ENCODE measurements at places on chromosomes 12 and 14.
A peak's percentile ranks its signal among the peaks of the same experiment; 100 is the strongest.

GRCh38 chr12:93911396-93911795 is 234.2 kb downstream of the CRADD start:
- no peak for DNase-seq

DNA sequence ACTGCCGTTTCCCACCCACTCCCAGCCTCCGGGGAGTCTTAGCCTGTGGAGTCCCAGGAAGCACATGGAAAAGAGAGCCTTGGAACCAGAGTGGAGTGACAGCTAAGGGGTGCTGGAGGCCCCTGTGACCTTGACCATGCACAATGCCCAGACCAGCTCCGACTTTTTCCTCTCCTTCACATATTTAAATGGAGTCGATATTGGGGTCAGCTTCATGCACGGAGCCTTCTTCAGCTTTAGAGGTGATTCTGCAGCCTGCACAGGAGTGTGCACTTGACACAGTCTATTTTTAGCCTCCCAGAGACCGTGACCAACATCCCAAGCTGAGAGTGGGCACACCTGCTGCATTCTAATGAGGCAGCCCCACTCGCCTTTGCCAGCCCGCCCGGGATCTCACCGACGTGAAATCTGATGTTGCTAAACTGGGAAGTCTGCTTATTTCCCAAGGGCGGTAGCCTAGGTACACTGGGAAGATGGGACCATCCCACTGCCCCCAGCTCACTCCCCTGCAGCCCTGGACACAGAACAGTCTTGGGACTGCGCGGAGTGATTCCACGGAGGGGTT is 47.5 kb downstream of the PRMT8 start:
- DNase-seq = no peak

DNA sequence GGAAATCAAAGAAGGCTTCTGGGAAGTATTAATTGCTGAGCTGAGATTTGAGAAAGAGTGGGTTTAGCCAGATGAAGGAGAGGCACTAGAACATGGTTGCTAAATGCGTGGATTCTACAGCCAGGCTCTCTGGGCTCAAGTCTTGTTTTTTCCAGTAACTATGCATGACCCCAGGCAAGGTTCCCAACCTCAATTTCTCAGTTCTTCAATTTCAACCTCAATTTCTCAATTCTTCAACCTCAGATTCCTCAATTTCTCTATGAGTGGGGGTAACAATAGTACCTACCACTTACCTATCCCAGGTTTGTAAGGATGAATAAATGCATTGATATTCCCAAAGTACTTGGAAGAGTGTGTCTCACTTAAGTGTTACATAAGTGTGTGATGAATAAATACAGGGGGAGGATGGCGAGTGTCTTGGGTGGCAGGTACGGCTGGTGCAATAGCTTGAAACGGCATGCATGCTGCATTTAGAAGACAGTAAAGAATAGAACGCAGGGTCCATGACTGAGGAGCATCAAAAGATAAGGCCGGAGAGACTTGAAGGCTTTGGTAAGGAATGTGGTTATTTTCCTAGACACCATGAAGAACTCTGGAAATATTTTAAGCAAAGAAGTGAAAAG is 149.1 kb upstream of the ATP2B1 start:
- no peak for DNase-seq

DNA sequence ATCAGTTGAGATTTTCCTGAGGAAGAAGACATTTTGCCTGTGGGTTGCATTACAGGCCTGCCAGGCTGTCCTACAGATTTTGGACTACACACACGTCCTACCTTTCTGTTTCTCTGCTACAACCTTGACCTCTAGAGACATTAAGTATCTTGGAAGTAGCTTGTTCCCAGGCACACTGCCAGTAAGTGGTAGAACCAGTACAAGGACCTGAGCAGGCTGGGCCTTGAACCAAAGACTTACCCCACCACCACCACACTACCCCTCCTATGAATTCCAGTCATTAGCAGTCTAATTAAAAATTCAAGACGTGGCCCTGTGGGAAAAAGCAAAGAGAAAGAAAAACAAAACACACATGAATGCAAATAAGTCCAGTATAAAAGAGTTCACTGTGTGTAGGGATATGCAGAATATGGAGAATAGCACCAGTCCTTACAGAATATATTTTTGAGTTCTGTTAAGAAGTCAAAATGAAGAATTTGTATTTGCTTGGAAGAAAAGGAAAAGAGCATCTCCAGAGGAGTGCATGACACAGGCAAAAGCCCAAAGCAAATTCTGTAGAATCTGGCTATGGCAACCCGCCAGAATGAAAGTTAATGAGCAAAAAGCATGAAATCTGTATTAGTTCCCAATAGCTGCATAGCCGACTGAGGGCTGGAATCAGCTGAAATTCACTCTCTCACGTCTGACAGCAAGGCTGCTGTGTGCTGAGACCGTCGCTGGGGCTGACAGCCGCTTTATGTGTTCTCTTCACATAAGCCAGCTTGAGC is 74.3 kb upstream of the ST8SIA1 start:
- no peak for DNase-seq

DNA sequence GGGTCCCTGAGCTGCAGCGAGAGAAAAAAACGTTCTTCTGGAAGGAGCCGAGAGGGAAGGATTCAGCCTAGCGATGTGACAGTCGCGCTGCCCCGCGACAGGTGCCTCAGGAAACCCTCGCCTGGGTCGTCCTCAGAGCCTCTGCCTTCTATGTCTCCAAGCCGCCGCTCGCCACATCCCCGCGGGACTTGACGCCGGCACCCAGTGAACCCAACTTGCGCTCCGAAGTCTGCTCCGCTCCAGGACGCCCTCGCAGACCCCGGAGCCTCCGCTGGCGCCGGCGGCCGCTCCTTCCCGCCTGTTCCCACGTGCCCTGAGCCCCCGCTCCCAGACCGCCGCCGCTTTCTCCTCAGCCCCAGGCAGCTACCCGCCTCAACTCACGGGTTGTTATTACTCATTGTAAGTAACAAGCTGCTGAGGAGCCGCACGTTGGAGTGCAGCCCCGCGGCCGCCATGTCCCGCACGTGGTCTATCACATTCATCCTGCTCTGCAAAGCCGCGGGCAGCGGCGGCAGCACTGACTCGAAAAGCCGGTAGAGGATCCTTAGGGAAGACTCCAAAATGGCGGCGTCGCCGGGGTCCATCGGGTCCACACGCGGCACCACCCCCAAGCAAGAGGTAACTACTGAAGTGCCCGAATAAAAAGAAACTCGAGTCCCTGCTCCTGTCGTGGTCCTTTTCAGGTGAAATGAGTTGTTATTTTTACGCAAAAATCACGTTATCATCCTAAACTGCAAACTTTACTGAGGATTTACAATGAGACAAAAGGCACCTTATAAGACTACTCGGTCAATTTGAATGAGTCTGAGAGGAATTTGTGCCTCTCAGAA is at the start of gene ANAPC7:
Gene ANAPC7 (minus strand): TSS at position 563 of the 830 bp plus-strand sequence. CDS start 81 bp downstream, at position 482.
- peak; percentile 84 for DNase-seq

DNA sequence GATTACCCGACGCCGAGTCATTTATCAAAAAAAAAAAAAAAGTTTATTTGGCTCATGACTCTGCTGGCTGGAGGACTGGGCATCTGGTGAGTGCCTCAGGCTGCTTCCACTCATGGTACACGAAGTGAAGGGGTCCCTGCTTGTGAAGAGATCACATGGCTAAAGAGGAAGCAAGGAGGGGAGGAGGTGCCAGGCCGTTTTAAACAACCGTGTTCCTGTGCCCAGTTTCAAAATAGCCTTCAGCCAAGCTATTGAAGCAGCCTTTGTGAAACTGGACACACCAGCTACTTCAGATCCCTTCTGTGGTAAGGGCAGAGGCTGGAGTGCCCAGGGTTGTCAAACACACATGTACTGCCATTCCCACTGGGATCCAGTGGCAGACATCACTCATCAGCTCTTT is 7.6 kb downstream of the POP5 start:
- no peak for DNase-seq

GRCh38 chr14:81001447-81001846 is 46.0 kb downstream of the TSHR start:
- no peak for DNase-seq

- DNase-seq = no peak
Measured at GRCh38 chr14:106831322-106831720, 1304.9 kb downstream of the TMEM121 start.

- no peak for DNase-seq
Measured at GRCh38 chr12:116201908-116202307, 75.6 kb downstream of the MED13L start.

DNA sequence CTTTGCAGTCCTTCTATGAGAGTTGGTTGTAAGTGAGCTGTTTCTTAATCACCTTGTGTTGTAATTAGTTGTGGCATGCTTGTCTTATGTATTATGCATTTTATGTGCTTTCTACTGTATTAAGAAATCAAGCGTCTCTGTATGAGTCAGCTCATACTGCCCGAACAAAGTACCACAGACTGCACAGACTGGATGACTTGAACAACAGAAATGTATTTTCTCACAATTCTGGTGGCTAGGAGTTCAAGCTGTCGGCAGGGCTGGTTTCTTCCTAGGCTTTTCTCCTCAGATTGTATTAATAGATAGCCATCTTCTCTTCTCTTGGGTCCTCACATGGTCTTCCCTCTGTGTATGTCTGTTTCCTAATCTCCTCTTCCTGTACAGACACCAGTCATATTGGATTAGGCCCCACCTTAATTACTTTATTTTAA is 77.7 kb downstream of the FLRT2 start:
- no peak for DNase-seq

- no peak for DNase-seq
Measured at GRCh38 chr12:101857043-101857558, 20.3 kb upstream of the DRAM1 start.

GRCh38 chr12:131097202-131098177 is 143.8 kb downstream of the ADGRD1 start:
- DNase-seq = no peak

DNA sequence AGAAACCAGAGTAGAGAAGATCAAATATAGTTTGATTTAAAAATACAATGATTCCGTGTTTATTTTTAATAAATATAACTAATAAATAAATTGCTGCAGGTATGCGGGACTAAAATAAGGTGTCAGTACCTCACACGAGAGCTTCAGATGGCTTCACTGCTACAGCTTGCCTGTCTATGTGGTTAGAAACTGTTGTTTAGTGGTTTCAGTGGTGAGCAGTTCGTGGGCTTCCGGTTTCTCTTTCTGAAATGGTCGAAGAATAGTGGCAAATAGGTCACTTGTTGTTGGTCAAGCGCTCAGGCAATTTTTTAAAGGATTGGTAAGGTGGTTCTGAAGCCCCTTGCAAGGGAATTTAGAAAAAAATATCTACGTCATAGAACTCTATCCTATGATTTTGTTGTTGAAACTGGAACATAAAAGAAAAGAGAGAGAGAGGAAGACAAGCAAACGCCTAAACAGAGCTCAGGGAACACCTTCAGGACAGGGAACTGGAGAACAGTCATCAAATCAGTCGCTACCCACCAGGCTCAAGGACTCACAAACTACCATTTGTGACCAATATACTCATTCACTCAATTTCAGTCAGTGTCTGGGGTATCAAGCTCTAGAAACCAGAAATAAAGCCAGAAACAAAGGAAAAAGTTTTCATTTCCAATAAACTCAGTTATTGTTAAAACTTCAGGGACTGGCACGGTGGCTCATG is 31.3 kb downstream of the GABARAPL1 start:
- DNase-seq = no peak

- DNase-seq = no peak
Measured at GRCh38 chr12:29088611-29089219, 60.4 kb upstream of the FAR2 start.

DNA sequence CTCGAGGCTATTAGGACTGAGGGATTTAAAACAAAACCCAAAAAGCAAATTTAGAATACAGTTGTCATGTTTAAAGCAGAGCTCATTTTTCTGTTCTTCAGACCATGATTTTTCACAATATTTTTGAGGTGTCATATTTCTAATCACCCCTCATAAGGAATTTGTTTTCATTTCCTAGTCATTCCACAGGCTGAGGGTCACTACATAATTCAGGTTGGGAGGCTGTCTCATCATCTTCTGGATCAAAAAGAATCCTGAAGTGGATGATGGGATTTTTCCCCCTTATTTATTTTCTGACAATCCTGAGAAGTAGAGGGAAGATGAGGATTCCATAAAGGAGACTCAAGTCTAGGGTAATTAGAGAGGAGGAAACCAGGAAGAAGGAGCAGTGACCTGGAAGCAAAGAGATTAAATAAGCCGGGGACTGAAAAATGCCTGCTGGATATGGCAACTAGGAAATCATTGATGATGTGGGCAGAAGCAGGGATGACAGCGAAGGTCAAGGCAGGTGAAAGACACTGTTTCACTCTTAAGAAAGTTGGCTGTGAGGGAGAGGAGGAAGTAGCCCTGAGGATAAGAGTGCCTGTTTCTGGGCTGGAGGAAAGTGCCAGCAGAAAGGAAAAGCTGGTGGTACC is 9.0 kb upstream of the PCNX1 start:
- no peak for DNase-seq

GRCh38 chr12:62763861-62764645 is 170.9 kb downstream of the PPM1H start:
- DNase-seq = no peak

DNA sequence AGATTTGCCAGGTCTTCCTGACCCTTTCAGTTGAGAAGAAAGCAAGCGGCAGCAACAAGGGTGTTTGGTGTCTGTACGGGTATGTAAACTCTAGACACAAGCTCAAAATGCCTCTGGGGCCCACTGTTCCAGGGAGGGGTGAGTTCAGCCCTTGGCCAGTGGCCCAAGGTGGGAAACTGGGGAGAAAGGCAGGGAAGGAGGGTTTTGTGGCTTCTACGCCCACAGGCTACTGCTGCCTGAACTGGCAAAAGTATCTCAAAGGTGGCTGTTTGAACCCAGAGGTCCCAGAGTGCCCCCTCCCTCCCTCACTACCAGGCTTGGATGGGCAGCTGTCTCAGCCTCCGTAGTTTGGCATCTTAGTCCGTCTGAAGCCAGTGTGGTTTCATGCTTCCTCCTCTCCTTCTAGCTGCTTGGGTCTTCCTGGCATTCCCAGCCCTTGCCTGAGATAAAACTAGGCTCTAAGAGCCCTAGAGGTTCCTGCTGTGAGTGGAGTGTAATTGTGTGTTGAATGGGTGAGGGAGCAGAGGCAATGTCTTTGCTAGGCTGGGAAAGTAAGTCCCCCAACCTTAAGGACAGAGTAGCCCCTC is 5.5 kb downstream of the HOXC5 start:
- DNase-seq = no peak

Data from NCI-H2081 (cell line).